ENCODE measurements at places on chromosomes 6 and 20.

DNA sequence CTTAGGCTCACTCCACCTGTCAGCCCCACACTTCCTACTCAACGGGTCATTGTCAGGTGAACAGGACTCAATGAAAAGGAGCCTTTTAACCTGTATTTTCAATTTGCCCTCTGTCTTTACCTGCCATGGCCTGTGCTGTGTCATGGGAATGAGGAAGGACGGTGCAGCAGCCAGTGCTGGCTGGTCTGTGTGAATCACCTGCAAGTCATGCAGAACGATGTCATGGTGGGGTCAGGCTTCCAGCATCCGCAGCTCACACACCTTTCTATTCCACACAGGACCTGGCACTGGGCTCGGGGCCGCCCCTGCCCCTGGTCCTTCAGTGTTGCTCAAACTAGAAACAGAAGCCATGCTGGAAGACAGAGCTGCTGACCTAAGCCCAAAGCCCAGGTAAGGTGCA, 188.7 kb upstream of the GMDS start:
- no peak for DNase-seq

DNA sequence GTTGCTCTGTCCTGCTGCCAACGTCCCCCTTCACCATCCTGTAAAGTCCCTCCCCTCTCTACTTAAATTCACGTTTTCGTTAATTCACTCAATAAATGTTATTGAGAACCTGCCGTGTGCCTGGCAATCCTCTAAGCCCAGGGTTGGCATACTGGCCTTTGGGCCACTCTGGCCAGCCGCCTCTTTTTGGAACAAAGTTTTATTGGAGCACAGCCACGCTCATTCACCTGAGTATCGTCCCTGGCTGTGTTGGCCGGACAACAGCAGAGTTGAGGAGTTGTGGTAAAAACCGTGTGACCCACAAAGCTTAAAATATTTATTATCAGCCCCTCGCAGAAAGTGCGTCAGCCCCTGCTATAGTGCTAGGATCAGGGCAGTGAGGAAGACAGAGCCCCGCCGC, 54.7 kb upstream of the TMEM181 start:
- DNase-seq, result no peak

- no peak for DNase-seq
Observed at GRCh38 chr6:101257163-101257562, 136.3 kb upstream of the GRIK2 start.

DNA sequence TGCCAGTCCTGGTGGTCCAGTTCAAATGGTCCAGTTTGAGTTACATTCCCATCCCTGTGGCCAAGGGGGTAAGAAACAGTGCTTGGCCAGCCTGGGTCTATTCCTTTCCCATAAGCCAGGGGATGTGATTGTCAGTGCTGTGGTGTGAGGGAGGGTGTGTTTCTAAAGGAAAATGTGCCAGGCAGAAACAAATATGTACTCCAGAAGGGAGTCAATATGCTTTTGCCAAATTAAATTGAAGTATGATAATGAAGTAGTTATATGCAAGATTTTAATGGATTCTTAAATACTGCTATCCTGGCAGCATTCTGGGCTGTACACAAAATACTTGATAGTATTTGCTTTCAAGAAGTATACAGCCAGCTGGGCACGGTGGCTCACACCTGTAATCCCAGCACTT, 16.6 kb upstream of the PAQR8 start:
- DNase-seq, result no peak

GRCh38 chr6:70160276-70160675, 142.6 kb downstream of the COL9A1 start:
- no peak for DNase-seq

GRCh38 chr20:38090061-38090460, 56.5 kb downstream of the RPRD1B start:
- no peak for DNase-seq

- DNase-seq, result no peak
Observed at GRCh38 chr6:11812951-11813350, 34.3 kb upstream of the ADTRP start.

DNA sequence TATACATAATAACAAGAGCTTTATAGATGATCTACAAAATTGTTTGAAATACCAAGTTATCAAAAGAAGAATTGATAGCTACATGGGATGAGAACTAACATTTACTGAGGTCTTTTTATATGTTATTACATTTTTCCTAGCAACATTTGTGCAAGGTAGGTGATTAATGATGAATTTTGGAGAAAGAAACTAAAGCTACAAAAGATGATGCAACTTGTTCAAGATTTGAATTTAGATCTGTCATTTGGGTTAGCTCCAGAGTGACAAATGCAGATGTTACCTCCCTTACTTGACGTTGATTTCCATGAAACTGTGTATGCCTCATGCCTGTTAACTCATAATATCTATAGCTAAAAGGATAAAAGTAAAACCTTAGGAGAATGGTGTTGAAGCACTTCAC, 84.5 kb upstream of the EYA4 start:
- DNase-seq, result no peak

GRCh38 chr6:35014786-35015185, 125.7 kb downstream of the ANKS1A start:
- no peak for DNase-seq

DNA sequence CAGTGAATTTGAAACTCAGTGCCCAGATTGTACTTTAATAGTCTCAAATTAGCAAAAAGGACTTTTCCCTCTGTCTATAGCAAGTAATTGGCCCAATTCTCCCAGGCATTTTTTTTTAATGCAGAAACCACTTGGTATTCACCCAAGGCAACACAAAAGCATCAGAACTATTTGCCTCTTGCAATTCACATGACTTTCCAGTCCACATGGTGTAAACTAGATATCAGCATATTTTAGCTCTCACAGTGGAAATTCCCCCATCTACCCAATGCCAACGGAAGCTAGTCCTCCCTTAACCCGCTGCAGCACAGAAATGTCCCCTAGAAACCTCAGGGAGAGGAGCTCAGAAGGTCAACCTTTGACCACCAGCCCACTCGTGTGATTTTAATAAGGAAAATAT, 103.4 kb upstream of the CDYL start:
- DNase-seq, result no peak

- DNase-seq, result no peak
Observed at GRCh38 chr20:2149507-2149906, 47.9 kb downstream of the STK35 start.

GRCh38 chr20:35719717-35720116, 20.5 kb downstream of the ROMO1 start:
- DNase-seq, result no peak

GRCh38 chr6:27553123-27553904, 80.4 kb upstream of the ZNF184 start:
- no peak for DNase-seq

GRCh38 chr6:31172973-31173384, 2.5 kb upstream of the POU5F1 start:
- no peak for DNase-seq

DNA sequence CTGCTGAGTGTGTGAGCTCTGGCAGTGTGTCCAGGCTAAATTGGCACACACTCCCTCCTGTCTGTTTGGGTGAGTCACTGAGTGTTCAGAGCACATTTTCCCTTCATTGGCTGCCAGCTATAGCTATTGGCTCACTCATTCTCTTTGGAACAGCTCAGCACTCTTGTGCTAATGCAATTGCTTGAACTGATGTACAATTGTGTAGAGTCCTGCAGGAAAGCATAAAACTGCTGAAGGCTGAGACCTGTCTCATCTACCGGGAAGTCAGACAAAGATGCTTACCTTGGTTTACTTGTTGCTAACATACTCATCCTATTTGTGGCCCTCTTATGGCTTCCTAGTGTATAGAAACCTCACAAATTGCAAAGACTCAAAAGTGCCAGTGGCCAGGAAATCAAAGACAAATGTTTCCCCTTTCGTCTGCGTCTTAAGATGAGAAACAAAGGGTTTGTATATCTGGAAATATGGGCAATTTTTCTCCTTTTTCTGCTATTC, 351.0 kb downstream of the BCKDHB start:
- DNase-seq, result peak; percentile 92

DNA sequence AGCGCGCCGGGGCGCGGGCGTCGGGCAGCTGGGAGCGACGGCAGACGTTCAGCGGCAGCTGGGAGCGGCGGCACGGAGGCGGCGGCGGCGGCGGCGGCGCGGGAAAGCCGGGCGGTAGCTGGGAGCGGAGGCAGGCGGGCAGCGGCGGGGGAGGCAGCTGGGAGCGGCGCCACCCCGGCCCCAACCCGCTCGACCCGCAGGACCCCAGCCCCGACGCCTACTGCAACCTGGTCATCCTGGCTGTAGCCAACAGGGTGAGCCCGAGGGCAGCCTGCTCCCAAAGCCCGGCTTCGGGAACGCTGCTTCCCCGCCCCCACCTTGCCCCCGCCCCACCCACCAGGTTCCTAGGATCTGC, 8.9 kb downstream of the CCM2L start:
- no peak for DNase-seq

- DNase-seq, result peak; percentile 40
Observed at GRCh38 chr6:106519460-106520394, 109.6 kb downstream of the RTN4IP1 start.

- DNase-seq, result peak; percentile 72
Observed at GRCh38 chr6:170152124-170152926, 138.6 kb downstream of the DLL1 start.

DNA sequence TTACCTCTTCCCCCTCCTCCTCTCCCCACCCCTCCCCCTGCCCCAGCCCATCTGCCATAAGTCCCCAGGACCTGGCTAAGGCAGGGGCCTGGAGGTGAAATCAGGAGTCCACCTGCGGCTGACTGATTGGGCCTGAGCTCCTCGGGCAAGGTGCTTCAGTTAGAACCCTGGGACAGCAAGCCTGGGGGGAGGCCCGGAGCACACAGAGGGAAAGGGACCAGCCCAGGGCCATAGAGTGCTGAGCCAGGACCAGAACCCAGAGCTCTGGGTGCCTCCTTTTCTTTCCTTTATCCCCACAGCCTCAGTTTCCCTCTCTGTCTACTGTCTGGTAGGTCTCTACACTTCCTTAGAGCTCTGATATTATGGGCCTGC, 35.7 kb upstream of the VEGFA start:
- no peak for DNase-seq

DNA sequence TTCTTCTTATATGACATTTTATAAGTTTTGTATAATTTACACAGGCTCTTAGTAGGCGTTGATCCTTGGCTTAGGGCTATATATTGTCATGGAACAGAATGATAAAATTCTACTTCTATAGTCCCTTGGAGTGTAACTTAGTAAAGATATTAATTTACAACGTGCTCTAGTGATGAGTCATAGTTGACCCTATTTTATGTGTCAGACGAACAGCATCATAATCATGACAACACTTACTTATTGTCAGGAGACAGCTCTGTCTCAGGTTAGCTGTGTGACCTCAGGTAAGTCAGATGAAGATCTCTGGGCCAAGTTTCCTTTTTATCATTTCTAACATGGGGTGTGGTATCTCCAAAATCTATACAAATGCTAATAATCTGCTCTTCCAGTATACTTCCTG, 473.5 kb downstream of the UTRN start:
- no peak for DNase-seq

- DNase-seq, result no peak
Observed at GRCh38 chr20:60206259-60206658, 248.0 kb downstream of the CDH26 start.

GRCh38 chr6:12163149-12163548, 127.0 kb upstream of the EDN1 start:
- no peak for DNase-seq

- no peak for DNase-seq
Observed at GRCh38 chr6:43979525-43979924, 147.7 kb downstream of the MRPL14 start.

GRCh38 chr6:18141805-18142590, 12.9 kb downstream of the TPMT start:
- DNase-seq, result no peak

DNA sequence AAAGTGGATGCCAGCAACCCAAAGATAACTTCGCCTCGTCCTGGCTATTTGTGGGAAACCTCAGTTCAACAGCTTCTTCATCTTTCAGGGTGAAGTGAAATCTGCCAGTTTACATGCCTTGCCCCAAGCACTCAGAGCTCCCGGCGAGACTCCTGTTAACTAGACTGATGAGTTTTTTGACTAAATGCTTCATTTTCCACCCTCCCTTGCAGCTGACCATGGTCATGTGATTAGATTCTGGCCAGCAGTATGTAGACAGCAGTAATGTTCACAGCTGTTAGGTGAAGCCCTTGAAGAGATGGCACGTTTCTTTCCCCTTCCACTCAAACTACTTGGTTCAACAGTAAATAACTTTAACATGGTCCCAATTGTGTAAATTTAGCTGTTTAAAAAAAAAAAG, 718.8 kb upstream of the FLRT3 start:
- no peak for DNase-seq

DNA sequence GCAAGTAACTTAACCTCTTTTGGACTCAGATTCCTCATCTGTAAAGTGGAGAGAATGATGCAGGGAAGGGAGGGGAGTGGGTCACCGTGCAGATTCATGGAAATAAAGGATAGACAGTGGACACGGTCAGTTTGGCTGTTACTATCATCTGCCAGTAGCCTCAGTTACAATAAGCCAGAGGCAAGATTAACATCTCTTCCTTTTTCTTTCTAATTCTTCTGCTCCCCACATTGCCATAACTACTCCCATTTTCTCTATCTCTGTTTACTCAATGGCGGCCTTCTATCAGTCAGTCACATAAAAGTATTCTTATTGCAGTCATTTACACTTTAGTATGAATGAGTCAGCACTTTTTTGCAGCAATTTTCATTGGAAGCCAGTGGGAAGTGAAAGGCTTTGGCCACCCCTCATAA, 49.2 kb downstream of the PPP1R16B start:
- no peak for DNase-seq

DNA sequence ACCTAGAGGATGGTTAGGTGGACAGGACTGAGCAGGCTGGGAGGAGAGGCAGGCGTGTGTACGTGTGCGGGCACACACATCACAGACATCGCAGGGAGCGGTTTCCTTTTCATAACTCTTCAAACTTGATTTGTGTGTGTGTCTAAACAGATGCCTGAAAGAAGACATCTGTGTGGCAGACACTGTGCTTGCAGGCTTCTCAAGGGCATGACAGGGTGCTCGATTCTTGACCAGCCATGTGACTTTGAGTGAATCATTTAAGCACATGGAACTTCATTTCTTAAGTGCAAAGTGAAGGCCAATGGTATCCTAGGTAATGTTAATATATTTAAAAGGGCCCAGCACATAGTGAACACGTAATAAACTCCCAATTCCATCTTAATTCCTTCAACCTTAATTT, 186.5 kb downstream of the SCP2D1 start:
- no peak for DNase-seq

Data from femur (tissue), 1 donor.